Astrocyte of the hippocampus (primary cell): ENCODE measurements at places on chromosomes 5 and 9.

GRCh38 chr9:137452761-137453642, 6.1 kb downstream of the NSMF start:
- DNase-seq: no peak

- no peak for DNase-seq
Measured at GRCh38 chr9:16461851-16462250, 408.6 kb downstream of the BNC2 start.

DNA sequence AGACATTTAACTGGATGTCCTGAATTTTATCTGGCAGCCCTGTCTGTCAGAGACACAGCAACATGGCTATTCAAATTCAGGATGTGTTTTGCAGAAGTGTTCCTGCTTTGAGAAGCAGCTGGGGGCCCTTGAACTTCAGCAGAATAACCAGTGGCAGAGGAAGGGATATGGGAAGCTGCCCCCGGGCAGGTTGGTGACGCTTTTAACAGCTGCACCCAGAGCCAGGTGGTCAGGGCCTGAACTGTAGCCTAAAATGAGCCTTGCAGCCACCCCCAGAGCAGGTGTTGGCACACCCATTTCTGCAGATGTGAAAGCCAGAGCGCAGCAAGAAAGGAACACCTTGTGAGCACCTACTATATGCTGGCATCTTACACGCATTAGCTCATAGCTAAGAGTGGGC, 128.7 kb upstream of the BOD1 start:
- no peak for DNase-seq

- DNase-seq: peak; percentile 67
Measured at GRCh38 chr5:62143268-62144229, 162.5 kb upstream of the KIF2A start.

GRCh38 chr9:80382211-80382891, 810.6 kb downstream of the TLE4 start:
- peak; percentile 6 for DNase-seq

GRCh38 chr5:31033295-31033694, 160.2 kb upstream of the CDH6 start:
- peak; percentile 39 for DNase-seq

DNA sequence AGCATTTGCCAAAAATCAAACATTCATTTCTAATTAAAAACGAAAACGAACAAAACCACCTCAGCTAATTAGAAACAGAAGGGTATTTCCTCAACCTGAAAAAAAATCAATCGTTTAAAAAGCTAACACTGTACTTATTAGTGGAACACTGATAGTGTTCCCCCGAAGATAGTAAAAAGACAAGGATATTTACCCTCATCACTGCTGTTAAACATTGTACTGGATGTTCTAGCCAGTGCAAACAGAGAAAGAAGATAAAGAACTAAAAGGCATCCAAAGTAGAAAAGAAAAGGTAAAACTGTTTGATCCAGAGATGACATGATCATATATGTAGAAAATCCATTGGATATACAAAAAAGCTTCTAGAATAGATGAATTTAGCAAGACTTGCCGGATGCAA, 508.3 kb downstream of the DMRTA1 start:
- no peak for DNase-seq

- DNase-seq: peak; percentile 28
Measured at GRCh38 chr5:103120607-103121200, 603 bp downstream of the PPIP5K2 start.
